ENCODE measurements at places on chromosomes 13 and 19.

GRCh38 chr13:74732736-74733385, 598.7 kb upstream of the KLF12 start:
- no peak for DNase-seq

DNA sequence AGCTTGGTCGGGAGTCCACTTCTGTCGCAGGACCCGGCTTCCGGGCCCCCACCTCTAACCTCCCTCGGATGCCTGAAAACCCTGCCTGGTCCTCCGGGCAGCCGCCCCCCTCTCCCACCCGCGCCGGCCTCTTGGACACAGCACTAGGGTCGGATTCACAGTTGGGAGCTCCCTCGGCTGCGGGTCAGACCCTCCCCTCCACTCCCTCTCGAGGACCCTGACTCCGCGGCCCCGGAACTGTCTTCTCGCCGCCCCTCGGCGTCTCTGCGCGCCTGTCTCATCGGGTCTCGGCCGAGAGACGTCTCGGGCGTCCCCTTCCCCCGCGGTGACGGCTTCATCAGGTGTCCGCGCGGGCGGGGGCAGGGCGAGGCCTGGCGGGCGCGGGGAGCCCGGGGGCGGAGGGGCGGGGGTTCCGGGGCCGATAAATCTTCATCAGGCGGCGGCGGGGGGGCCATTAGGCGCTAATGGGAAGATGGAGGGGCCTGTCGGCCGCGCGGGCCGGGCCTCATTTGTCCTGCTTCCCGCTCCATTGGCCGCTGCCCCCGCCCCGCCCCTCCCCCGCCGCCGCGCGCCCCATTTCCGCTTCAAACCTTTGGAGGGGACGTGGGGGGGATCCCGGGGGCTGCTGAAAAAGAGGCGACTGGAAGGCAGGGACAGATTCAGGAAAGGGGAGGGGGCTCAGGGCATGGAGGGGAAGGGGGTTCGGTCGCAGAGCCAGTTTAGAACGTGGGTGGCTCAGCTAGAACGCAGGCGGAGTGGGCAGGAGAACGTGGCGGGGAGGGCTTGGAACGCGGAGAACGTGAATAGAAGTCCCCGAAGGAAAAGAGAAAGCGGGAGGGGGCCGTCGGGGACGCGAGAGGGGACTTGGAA, 11.8 kb upstream of the ERFL start:
- DNase-seq, result peak; percentile 80

DNA sequence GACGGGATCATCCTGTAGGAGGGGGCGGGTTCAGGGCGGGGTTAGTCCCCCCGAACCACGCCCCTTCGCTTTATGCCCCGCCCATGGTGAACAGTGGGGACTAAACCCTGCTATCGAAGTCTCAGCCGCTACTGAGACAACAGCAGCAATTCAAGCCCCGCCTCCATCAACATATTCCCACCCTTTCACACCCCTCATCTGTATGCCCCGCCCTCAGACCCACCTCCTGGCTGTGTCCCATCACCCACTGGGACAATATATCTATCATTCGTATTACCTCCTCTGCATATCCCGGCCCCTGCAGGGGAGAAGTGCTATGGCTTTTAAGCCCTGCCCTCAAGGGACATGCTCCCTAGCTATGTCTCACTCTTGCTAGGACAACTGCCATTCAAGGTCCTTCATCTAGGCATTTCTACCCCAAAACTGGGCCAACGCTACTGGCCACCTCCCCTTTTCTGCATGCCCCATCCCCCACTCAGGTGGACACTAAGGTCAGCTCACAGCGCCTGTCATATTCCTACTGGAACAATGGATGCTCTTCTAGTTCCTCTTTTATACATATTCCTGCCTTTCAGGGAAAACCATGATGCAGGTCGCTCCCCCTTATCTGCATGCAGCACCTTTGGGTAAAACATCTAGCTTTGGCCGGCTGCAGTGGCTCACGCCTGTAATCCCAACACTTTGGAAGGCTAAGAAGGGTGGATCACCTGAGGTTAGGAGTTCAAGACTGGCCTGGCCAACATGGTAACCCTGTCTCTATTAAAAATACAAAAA, 11.9 kb downstream of the LRFN1 start:
- no peak for DNase-seq

DNA sequence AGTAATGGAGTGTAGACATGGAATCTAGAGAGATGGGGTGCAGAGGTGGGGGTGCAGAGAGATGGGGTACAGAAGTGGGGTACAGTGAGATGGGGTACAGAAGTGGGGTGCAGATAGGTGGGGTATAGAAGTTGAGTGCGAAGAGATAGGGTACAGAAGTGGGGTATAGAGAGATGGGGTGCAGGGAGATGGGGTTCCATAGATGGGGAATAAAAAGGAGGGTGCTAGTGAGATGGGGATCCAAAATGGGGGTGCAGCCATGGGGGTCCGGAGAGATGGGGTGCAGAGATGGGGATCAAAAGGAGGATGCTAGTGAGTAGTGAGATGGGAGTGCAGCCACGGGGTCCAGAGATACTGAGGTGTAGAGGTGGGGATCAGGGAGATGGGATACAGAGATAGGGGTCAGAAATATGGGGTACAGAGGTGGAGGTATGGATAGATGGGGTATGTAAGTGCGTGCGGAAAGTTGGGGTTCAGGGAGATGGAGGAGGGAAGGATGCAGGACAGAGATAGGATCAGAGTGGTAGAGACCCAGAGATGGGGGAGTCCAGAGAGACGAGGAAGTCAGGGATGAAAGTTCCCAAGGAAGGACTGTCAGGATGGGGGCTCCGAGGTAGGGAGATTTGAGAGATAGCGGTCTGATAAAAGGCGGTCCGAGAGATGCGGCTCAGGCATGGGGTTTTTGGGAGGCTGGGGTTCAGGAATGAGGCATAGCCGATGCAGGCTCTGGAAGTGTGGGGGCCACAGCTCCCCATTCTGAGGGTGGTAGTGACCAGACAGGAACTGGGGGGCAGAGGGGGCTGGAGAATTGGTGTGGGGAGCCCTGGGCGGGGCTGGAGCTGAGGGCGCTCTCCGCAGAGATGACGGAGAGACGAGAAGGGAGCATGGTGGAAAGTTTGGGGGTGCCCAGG, 3.4 kb downstream of the PALM3 start:
- no peak for DNase-seq

DNA sequence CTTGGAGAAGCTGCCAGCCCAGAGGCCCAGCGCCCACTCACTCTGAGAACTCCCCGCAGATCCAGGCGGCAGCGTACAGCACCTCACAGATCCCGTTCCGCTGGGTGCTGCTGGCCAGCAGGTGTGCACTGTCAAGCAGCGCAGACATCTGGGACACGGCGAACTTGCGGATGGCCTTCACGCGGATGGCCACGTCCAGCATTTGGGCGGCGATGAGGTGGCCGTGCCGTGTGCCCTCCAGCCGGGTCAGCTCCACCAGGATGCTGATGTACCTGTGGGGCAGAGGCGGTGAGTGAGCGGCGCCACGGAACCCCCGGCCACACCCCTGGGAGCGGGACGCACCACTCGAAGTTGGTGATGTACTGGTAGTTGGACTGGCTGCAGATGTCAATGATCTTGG, 24.1 kb downstream of the IZUMO4 start:
- no peak for DNase-seq

GRCh38 chr13:27201661-27202060, 30.1 kb upstream of the USP12 start:
- no peak for DNase-seq

DNA sequence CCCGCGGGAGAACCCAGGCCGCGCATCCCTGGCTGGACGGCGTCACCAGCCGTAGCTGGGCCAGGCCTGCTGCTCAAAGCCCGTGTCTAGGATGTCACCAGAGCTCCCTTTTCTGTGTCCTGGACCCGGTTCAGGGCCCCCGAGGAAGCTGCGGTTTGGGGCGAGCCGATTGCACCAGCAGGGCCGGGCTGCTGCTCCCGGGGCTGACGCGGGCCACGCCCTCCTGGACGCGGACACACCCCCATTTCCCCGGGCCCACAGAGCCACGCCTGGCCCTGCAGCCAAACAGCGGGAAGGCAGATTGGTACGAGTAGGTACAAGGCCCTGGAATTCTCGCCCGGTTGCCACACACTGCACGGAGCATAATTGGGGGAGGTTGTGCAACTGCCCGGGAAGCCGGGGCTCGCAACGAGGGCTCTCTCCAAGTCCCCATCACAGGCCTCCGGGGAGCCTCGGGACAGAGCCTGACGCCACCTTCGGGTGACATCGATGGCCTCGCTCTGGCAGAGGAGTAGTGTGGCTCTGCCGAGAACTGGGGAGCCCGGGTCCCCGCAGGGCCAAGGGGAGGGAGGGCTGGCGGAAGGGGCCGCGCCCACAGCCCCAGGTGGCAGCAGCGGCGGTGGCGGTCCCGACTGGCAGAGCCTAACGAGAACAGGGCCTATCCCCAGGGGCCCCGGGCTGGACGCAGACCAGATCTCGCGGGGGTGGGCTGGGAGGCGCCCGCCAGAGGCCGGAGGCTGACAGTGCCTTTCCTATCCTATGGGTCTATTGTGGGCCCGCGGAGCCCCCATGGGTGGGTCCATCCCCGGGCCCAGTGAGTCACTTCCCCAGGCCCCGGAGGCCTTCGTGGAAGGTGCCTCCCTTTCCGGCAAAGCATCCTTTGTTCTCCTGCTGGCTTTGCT, 23.5 kb downstream of the KCTD15 start:
- no peak for DNase-seq

Data from GM12891 (cell line).